ENCODE measurements at places on chromosomes 11 and 22.

DNA sequence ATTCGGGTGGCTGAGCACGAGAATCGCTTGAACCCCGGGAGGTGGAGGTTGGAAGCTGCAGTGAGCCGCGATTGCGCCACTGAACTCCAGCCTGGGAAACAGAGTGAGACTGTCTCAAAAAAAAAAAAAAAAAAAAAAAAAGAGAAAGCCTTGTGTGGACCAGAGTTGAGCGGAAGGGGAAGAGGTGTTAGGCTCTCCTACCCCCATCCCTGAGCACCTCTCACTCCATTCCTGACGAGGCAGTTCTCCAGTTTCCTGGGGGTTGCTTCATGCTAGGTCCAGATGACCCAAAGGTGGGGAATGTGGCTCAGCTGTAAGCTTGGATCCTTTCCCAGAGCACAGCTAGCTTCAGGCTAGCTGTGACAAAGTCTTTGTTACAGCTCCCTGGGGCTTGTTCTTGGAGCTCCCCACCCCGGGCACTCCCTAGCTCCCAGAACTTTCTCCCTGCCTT, 8.8 kb upstream of the DNAL4 start:
- no peak for DNase-seq

DNA sequence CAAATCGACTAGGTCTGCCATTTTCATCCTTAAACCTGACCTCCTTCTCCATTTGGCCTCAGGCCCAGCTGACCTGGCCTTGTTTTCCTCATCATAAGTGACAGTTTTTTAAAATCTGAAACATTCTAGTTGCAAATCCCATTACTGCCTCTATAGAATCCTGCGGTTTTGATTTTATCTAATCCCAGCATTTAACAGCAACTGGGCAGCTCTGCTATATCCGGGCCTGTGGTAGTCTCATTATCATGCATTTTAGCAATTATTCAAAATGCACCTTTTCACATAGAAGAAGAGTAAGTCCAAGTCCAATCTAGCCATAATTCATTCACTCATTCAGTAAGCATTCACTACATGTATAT, 28.6 kb upstream of the BIRC3 start:
- no peak for DNase-seq

GRCh38 chr11:2655016-2655719, 44.6 kb downstream of the KCNQ1OT1 start:
- DNase-seq, result no peak

DNA sequence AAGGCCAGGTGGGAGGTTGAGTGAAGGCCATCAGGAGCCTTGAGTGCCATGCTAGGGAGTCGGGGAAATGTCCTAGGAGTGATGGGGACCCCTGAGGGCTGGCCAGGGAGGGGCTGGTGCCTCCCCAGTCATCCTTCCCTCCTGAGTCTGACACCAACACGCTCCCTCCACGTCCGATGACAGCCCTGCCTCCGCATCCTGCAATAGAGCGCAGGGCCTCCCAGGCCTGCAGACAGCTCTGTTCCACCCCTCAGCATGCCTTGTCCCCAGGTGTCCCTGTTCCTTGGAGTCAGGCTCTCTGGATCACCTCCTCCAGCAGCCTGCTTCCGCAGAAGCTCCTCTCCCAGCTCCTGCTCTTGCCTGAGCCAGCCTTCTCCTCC, 3.1 kb downstream of the RAC2 start:
- no peak for DNase-seq

- DNase-seq, result no peak
These were observed 186.1 kb downstream of the SHANK2 start for GRCh38 chr11:71066311-71066710.

GRCh38 chr22:47918276-47918921, 1155.9 kb downstream of the TBC1D22A start:
- peak; percentile 34 for DNase-seq

DNA sequence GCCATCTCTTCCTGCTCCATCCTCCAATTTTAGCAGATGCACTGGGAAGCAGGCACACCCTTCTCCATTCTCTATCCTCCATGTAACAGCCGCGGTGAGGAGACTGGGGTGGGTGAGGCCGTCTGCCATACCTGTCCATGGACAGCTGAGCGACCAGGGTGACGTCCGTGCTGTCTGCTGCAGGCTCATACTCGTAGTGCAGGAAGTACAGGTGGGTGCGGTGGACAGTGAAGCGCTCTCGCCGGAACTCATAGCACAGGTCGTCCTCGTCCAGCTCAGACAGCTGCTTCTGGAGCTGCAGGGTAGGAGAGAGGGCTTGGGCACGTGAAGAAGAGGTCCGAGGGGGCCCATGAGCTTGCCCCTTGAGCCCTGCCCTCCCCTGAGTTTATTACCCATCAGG, 257.8 kb upstream of the SYN3 start:
- DNase-seq, result no peak

- no peak for DNase-seq
These were observed 391.3 kb downstream of the JRKL start for GRCh38 chr11:96781082-96781481.

DNA sequence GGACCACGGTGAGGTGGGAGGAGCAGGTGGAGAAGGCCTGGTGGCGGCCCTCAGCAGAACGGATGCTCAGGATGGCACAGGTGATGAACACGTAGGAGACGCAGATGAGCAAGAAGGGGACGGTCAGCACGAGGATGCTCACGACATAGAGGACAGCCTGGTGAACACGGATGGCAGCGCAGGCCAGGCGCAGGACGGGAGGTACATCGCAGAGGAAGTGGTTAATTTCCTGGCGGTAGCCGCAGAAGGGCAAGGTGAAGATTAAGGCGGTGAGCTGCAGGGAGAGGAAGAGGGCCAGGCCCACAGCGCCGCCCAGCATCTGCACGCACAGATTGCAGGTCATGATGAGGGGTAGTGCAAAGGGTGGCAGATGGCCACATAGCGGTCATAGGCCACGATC, 24.0 kb upstream of the OR10W1 start:
- DNase-seq, result no peak

DNA sequence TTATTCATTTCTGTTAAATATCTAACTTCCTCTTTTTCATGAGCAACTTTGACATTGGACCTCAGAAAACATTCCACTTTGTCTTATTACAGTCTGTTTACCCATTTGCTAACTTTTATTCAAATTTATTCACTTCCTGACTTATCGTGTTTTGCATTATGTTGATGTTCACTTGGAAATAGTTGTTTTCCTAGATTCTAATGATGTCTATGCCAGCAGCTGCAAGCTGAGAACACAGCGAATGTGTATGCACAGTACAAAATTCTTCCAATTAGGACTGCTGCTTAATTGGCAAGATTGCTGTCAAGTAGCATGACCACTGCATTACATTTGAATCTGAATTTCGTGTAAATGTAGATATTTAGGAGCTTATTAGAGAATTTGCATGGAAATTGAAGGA, 61.5 kb upstream of the GRIA4 start:
- DNase-seq, result no peak

- no peak for DNase-seq
These were observed 53.3 kb upstream of the CD5 start for GRCh38 chr11:61049063-61049377.

DNA sequence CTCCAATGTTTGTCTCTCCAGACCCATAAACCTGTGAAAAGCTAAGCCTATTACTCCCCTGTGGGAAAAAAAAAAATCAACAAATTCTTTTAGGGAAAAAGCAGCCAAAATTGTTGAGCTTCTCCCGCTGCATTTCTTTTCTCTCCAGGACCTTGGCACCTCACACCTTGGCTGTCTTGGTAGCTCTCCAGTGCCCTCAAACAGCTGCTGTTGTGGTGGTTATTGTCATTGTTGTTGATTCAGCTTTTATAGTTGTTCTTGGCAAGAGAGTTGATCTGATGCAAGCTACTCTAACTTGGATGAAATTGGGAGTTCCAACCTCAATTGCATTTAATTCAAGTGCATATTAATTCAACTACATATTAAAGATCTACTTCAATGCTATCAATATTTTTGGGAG, 516.9 kb upstream of the LARGE1 start:
- DNase-seq, result no peak

DNA sequence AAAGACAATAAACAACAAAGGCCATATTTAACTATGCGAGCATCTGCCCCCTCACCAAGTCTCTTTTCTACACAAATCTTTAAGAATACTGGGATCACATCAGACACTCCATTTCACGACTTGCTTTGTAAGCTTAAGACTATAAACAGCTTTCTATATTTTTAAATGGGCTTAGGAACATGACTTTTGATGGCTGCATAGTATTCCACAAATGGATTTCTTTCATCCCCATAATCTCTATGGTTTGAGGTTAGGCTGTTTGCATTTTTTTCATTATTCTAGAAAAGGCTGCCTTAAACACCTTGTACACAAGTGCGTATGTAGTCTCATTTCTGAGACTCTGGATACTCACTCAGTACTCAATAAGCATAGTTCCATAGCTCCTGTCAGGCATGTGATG, 52.8 kb downstream of the DGCR2 start:
- DNase-seq, result no peak

- DNase-seq, result no peak
These were observed 40.5 kb downstream of the IL18BP start for GRCh38 chr11:72039031-72039855.

DNA sequence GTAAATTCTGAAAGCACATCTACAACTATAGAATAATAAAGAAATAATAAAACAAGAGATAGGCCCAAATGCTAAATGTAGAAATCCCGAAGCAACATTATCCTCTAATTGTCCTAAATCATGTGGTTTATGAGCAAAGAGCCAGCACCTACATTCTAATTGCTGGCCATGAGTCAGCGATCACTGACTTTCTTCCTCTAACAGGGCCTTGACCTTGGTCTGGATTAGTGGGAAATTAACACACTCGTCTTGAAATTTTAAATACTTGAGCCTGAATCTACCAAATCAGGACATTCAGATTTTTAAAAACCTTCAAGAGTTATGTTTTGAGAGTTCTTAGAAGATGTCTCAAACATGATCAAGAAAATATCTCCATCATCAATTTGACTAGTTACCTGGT, 727.6 kb downstream of the METTL15 start:
- DNase-seq, result no peak

DNA sequence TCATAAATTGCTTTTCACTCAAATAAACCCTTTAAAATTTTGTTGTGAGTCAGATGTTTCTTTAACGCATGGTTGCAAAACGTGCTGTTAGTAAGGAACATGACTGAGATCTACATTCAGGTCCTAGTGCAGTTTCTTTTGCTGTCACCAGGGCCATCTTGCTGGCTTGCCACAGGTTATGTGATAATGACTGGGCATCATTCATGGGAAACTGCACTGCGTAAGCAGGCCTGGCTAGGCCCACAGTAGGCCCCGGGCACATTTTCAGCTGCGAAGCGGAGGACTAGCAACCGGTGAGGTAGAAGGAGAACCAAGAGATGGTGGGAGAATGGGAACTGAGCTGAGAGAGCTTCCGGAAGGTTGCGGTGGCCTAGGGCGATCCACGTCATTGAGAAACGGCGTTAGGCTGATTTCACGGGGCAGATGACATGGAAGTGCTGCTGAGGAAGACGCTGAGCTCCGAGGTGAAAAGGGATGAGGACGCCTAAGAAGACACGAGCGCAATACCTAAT, 3.2 kb upstream of the KLHDC7B start:
- peak; percentile 57 for DNase-seq

DNA sequence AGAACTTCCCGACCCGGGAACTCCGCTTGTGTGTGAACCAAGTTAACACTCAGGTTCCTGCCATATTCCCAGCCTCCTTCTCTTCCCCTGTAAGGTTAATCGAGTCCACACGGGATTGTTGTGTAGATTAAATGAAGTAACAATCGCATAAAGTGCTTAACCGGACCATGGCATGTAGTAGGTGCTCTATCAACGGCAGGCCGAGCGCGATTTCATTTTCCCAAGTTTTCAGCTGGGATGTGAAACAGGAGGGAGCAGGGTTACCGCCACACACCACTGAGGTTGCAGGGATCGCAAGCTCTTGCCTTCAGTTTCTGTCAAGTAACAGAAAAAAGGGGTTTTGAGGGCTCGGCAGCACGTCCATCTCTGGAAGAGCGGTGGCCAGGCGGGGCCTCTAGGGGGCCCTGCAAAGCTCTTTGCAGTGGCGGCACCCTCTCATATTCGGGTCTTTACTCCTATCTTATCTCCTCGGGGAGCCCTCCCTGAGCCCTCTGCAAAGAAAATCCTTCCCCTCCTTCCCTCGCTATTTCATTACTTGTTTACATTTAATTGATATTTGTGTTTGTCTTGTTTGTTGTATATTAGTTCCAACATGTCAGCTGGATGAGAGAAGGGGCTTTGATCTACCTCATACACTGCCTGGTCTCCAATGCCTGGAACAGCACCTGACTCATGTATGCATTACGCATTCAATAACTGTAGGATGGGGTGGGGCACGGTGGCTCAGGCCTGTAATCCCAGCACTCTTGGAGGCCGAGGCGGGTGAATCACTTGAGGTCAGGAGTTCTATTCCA, 816 bp upstream of the PLEKHA7 start:
- peak; percentile 66 for DNase-seq

GRCh38 chr11:123702139-123702538, 39.3 kb downstream of the ZNF202 start:
- DNase-seq, result no peak

- DNase-seq, result no peak
These were observed 2.7 kb downstream of the PLXNB2 start for GRCh38 chr22:50304528-50305392.

DNA sequence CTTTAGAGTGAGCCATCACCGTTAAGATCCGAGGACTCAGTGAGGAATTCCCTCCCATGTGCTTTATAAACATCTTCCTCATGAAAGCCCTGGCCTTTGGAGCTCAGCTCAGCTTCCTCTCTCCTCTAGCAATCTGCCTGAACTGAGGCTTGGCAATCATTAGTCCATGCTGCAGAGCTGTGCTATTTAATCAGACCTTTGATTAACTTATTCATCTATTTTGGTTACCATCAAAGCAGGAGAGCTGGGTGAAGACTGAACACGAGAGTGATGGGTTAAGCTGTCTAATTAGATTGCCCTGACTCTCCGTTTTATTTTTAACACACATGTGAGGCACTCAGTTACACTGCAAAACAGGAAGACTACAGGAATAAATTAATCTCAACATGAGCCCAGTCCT, 351.3 kb downstream of the LARGE1 start:
- no peak for DNase-seq

- no peak for DNase-seq
These were observed 17.2 kb upstream of the MPPED2 start for GRCh38 chr11:30603357-30603756.

All from GM10248 (cell line).